CD4-positive, alpha-beta T cell treated with Interleukin-15 for 4 hours (primary cell): ENCODE measurements at places on chromosomes 13 and 19.

- DNase-seq = no peak
Measured at GRCh38 chr19:44345959-44346358, 10.5 kb downstream of the ZNF112 start.

DNA sequence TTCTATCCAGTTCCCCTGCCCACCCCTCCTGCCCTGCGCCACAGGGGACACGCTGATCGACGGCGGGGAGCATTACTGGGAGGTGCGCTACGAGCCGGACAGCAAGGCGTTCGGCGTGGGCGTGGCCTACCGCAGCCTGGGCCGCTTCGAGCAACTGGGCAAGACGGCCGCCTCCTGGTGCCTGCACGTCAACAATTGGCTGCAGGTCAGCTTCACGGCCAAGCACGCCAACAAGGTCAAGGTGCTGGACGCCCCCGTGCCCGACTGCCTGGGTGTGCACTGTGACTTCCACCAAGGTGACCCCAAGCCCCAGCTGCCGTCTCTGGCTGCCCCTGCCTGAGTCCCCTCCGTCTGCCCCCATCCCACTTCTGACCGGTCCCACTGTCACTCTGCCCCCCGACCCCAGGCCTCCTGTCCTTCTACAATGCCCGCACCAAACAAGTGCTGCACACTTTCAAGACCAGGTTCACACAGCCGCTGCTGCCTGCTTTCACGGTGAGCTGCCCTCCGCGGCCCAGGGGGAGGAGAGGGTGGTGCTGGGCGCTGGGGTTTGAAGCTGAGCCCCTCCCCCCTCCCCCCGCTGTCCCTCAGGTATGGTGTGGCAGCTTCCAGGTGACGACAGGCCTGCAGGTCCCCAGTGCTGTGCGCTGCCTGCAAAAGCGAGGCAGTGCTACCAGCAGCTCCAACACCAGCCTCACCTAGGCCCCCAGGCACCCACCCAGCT is 15.5 kb downstream of the STAP2 start:
- no peak for DNase-seq

DNA sequence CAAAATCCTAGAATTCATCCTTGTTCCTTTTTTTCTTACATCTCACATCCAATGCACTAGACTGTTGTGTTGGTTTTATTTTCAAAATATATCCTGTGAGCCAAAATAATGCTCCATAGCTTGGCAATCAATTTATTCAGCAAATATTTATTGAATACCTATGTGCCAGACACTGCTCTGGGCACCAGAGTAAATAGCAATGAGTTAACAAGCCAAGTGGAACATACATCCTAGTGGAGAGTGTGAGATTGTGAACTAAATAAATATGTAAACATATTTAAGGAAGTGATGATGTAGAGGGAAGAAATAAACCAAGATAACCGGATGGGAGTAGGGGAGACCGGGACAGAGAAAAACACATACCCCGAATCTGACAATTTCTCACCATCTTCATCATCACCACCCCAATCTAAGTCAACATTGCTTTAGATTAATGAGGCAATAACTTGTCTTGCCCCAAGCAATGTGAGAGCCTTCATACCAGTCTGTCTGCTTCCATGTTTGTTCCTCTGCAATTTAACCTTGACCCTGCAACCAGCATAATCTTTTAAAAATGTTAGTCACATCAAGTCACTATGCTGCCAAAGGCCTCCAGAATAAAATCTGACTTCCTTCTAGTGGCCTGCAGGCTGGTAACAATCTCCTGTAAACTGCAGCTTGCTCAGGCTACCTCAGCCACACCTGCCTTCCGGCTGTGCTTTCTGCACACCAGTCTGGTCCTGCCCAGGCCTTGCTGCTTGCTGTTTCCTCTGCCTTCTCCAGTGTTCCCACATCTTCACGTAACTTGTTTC is 199.2 kb downstream of the DLEU7 start:
- DNase-seq = no peak

- DNase-seq = no peak
Measured at GRCh38 chr13:77184455-77184854, 142.4 kb downstream of the MYCBP2 start.

DNA sequence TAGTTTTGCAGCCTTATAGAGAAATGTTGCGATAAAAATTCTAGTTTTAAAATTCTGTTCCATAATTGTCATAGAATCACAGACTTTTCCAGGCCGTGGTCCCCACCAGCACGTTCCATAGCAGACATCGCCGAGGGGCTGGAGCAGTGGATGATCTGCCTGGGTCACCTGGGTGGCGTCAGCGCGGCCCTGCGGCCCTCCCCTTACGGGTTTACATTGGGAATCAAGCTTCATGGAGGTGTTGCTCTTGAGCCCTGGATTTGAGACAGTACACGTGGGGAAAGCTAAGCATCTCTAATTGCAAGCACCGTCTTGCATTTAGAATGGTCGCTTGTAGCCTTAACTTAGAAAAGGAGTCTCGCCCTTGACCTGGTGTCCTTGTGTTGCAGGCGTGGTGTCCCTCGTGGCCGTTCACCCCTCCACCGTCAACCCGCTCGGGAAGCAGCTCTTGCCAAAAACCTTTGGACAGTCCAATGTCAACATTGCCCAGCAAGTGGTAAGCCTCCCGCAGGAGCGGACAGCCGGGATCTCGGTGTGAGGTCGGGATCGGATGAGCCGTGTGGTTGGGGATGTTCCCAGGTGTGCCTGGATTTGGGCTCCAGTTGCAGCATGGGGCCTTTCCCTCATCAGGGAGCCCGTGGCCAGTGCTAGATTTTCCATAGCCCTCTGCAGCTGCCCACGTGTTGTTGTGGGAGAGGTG is 35.1 kb downstream of the ATP4B start:
- no peak for DNase-seq

DNA sequence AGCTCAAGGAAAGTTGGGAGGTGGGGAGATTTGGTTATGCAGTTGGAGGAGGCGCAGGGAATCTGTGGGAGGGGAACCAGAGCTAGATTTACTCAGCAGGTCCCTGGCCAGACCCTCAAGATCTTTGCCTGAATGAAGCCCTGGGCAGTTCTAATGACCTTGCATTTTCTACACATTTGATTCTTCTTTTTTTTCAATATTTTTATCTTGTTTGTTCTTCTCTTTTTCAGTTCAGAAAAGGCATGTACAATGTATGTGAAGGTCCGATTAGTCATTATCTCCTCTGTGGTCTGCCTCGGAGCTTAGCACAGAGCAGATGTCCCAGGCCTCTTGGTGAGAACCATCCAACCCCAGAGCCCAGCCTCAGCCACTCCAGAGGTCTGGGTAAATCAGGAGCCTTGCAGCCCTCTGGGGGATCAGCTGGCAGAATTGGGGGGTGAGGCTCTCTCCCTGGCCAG is 24.2 kb downstream of the SERP2 start:
- no peak for DNase-seq

- DNase-seq = no peak
Measured at GRCh38 chr13:98133946-98134345, 8.9 kb upstream of the FARP1 start.

DNA sequence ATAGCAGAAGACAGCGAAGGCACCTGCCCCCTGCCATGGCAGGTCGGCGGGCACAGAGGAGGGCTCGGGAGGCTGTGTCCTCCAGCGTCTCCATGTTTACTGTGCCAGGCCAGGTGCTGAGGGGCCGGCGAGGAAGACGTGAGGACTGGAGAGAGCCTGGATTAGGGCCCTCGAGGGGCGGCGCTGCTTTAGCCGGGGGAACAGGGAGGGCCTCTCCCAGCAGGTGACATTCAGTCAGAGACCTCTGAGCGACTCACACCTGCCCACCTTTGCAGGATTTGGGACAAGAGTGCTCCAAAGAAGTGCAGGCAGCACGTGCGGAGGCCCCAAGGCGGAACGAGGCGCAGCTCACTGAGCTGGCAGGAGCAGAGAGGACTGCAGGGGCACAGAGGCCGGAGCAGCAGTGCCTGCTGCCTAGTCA is 17.6 kb downstream of the KDM4B start:
- DNase-seq = no peak

- DNase-seq = no peak
Measured at GRCh38 chr19:45290381-45290931, 32.2 kb downstream of the CKM start.

- DNase-seq = no peak
Measured at GRCh38 chr13:80555796-80556678, 215.1 kb upstream of the SPRY2 start.

GRCh38 chr13:79297128-79297527 is 108.9 kb downstream of the RBM26 start:
- DNase-seq = no peak

GRCh38 chr19:56348289-56348877 is 33.7 kb upstream of the ZSCAN5A start:
- DNase-seq = peak; percentile 7

DNA sequence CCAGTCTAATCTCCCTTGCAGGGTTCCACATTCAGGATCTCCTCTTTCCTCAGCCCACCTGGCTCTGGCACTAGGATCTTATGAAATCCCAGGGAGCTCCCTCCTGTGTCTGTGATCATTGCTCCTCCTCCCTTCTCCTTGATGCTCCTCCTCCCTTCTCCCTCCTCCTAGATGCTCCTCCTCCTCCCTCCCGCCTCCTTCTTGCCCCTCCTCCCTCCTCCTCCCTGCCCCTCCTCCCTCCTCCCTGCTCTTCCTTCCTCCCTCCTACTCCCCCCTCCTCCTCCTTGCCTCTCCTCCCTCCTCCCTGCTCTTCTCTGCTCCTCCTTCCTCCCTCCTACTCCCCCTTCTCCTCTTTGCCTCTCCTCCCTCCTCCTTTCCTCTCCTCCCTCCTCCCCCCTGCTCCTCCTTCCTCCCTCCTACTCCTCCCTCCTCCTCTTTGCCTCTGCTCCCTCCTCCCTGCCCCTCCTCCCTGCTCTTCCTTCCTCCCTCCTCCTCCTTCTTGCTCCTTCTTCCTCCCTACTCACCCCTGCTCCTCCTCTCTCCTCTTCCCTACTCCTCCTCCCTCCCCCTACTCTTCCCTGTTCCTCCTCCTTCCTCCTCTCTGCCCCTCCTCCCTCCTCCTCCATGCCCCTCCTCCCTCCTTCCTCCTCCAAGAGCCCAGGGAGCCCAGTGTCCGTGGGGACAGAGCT is 14.9 kb upstream of the ZBTB7A start:
- DNase-seq = no peak

DNA sequence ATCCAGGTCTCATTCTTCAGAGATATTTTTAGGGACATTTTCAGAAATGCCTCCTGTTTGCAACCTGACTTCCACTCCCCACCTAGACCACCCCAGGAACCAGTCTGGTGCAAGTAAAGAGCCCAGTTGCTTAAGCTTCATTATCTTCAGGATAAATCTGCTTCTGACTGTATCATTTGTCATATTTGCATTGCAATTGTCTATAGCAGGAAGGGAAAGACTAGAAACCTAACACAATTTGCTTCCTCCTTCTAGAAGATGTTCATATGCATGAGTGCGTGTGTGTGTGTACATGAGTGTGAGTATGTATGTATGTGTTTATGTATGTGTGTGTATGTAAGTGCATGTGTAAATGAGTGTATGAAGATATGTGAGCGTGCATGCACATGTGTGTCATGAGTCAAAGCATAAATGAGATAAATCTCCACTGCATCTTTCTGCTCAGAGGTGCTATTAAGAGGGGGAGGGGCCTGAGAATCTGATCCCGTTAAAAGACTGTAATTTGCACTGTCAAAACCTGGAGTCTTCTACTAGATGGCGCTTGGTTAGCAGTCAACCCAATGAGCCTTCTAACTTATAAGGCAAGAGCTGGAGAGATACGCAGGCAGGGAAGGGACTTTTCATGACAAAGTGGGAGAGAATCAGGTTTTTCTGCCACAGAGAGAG is 178.8 kb upstream of the KL start:
- no peak for DNase-seq

DNA sequence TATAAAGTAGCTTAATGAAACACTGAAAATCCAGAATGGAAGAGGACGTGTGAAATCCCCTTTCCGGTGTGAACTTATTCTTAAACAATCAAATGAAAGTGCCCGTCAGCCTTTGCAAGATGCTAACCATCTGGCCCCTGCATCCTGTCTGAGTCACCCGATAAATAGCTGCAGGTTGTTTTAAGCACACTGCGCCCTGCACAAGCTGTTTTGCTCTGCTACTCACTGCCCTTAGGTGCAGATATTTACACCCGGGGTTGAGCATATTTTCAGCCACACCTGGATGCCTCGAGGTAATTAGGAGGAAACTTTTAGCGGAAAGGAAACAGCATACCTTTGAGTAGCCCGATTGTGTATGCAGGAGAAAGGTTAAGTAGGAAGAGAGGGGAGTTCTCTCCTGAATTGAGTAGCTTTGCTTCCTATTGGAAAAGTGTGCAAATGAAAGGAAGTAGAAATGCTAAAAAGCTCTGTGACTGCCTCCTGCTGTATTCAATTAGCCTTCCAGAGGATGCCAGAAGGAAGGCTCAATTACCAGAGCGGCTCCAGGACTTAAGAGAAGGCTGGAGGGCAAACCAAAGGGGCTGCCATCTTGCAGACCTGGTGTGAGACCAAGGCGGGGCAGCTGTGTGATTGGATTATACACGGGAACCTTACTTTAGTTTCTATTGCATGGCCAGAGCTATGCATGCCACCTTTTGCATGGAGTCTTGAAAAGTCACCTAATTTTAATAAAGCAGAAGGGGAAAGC is 42.5 kb downstream of the IRS2 start:
- DNase-seq = peak; percentile 9

DNA sequence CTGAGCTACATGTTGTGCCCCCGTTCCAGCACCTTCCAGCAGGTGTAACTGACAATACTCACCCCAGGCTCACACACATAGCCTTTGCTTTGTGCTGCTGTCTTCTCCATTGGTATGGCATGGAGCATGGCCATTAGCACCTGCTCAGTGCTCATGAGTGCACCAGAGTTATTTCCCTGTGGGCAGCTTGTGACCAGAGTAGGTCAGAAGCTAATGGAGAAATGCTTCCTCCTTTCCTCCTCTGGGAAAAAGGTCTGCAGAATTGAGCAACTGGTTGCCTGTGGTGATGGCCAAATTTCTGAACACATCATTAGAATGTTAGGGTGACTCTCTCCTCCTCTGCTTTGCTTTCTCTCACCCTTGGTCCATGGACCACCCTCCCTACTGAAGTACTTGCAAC is 344.5 kb upstream of the TMTC4 start:
- DNase-seq = no peak

- no peak for DNase-seq
Measured at GRCh38 chr19:28309070-28309469, 903.9 kb downstream of the UQCRFS1 start.

GRCh38 chr19:45160870-45161737 is at the start of gene NKPD1:
Gene NKPD1 (minus strand): TSS chr19:45160982. CDS start chr19:45160150, 832 bp downstream.
- DNase-seq = no peak

- DNase-seq = no peak
Measured at GRCh38 chr19:2791876-2792275, 6.6 kb downstream of the THOP1 start.

DNA sequence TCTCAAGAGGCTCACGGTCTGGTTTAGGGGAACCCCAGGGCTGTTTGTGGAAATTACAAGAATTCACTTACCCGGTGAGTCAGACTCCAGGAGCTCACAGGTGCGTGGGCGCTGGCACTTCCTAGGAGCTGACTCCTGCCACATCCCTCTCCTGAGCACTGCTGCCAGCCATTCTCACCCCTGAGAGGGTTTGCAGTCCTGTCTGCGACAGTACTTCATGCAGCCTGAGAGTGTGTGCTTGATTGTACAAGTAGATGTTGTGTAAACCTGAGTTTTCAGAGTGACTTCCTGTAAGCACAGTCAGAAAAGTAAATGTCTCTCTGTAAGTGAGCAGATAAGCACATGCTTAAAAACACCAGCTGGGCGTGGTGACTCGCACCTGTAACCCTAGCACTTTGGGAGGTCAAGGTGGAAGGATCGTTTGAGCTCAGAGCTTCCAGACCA is 8.1 kb downstream of the MRPL4 start:
- DNase-seq = peak; percentile 69

GRCh38 chr19:5340637-5341447 is at the start of gene PTPRS:
Gene PTPRS (minus strand): TSS chr19:5340812. CDS start chr19:5286140, 54,672 bp downstream.
- peak; percentile 45 for DNase-seq
